ENCODE measurements at places on chromosomes 13 and 19.

DNA sequence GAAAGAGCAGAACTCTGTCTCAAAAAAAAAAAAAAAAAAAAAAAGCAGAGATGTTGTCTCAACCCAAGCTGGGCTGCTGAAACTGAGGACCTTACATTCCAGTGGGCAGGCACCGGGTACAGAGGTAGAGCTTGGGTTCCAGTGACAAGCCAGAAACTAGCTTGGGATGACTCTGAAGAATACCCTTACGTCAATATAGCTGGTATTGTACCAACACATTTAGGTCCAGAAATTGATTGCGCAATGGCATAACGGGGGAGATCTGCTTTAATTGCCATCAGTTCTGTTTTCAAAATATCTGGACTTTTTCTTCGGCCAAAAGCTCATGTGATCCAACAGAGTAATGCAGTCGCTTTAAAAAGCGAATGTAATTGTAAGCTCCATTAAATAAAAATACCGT, 103.1 kb upstream of the UBL3 start:
- no peak for DNase-seq

- no peak for DNase-seq
Observed at GRCh38 chr19:47176071-47176626, 45.5 kb downstream of the SAE1 start.

GRCh38 chr13:29716493-29716892, 121.0 kb upstream of the SLC7A1 start:
- no peak for DNase-seq

DNA sequence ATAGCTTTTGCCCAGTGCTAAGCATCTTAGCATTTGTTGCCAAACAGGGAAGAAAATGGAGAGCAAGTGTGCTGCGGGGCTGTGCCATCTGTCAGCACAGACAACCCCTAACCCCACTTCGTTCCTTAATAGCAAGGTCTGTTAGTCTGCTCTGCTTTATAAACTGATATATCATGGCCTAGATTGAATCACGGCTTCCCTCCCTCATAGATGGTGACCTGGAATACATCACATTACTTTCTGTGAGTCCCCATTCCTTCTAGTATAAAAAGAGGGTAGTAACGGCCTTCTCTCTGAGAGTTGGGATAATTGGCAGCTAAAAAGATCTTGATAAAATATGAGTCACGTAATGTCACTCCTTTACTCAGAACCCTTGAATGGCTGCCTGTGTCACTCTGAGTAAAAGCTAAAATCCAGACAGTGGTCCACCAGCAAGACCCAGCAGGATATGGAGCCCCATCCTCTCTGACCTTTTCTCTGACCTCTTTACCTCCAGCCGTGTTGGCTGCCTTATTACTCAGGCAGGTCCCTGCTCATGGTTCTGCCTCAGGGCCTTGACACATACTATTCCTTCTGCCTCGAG, 151.7 kb downstream of the DLEU7 start:
- DNase-seq: no peak

DNA sequence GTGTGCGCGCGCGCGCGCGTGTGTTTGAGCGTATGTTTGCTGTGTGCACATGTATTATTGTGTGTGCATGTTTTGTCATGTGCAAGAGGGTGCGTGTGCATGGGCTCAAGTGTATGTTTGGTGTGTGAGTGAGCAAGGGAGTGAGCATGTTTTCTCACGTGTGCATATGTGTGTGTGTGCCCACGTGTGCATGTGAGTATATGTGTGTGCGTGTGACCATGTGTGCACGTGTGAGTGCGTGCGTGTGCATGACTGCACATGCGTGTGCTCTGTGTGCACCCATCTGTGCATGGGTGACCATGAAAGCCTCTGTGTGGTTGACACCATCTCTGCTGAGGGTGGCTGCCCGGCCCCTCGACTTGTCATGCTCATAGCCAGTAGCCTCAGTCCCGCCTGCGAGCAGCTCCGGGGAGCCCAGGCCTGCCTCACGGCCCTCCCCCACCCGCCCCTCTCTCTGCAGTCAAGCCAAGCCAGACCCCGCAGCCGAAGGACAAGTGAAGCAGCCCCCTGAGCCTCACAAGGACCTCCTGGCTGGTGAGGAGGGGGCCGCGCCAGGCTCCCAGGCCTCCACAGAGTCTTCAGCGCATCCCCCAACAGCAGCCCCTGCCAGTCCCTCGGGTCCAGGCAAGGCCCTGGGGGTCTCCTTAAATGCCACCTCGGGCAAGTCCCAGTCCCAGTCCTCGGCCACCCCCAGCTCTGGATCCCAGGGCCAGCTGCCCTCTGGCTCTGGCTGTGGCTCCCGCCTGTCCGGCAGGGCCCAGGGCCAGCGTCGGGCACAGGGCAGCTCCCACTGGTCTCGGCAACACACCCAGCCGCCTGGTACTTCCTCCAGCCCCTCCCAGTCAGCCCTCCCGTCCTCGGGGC, 6.0 kb downstream of the REEP6 start:
- DNase-seq: no peak

DNA sequence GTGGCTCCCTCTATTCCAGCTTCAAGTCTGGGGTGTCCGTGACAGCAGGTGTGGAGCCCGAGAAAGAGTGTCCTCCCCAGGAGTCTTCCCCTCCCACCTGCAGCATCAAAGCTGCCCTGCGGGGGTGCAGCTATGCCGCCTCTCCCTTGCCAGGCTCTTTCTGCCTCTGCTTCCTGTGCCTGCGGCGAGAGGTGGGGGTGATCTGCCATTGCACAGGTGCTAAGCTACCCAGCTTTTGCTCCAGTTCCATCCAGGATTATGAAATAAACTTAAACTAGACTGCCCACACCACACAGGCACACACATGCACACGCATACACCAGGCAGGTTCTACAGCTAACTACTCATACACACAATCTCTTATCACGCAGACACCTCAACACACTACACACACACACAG, 104.7 kb upstream of the CLDN10 start:
- no peak for DNase-seq

GRCh38 chr13:30024125-30024865, 173.9 kb upstream of the UBL3 start:
- no peak for DNase-seq

GRCh38 chr19:35714601-35715354, 3.0 kb upstream of the KMT2B start:
- DNase-seq: no peak

DNA sequence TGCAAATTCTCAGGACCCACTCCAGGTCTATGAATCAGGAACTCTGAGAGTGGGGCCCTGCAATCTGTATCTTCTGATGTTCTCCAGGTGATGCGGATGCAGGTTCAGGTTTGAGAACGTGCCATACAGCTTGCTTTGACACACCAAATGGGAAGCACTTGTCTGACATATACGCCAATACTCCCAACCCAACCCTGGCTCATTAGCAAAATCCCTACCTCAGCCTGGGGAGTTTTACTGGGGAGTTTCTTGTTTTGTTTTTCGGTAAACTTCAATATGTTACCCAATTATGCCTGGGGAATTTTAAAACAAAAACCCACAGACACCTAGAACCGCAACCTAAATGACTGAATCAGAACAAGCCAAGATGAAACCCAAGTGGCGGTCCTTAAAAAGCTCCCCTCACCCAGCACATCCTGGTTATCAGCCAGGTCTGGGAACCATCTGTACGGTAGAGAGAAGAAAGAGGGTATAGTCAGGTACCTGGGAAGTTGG, 41.2 kb downstream of the ABCC4 start:
- no peak for DNase-seq

- DNase-seq: no peak
Observed at GRCh38 chr13:25111585-25111956, 15.6 kb downstream of the PABPC3 start.

- no peak for DNase-seq
Observed at GRCh38 chr13:109787135-109787954, 962 bp upstream of the IRS2 start.

DNA sequence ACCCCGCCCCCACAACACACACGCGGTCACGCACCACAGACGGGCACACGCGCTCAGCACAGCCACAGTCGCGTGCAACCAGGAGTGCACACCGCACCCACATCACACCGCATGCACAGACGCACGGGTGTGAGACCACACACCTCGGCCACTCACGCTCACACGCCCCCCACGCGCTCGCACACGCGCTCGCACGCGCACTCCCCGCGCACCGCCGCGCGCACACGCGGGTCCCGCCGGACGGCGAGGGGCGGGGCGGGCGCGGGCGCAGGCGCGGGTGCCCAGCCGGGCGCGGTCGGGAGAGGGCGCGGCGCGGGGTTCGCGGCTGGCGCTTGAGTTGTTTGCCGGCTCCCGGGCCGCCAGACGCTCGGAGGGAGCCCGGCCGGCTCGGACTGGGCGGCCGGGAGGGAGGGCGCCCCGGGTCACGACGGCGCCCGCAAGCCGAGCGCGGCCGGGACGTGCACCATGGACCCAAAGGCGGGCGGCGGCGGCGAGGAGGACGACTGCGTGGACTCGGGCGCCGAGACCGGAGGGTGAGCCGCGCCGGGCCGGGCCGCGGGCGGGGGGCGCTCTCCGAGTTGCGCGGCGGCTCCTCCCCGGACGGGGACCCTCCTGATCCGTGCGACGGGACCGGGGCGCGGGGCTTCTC, at the start of gene FAM124A:
Gene FAM124A, plus strand, starts transcription at position 362 of the 649 bp plus-strand sequence. Its CDS starts 104 bp downstream, at position 466.
- DNase-seq: peak; percentile 50

- peak; percentile 75 for DNase-seq
Observed at GRCh38 chr13:77584106-77584505, 48.6 kb downstream of the SCEL start.

DNA sequence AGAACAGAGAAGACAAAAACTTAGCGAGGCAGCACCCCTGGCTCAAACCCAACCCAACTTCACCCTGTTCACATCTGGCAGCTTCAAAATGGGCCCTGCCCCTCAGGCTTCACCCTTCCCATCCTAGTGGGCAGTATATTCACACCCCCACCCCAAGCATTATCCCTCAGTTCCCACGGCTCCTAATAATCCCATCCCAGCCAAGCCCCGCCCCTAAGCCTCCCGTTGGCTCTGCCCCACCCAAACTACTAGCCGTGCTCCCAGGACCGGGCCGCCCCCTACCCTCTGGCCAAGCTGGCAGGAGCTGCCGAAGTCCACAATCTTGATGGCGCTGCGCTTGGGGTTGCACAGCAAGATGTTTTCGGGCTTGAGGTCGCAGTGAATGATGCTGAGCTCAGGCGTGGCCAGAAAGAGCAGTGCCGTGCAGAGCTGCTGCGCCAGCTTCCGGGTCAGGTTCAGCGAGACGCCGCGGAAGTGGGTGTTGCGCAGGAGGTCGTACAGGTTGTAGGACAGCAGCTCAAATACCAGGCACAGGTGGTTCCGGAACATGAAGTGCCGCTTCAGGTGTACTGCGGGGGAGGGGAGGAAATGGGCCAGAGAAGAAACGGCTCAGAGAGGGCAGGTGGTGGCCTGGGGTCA, 5.8 kb downstream of the DYRK1B start:
- no peak for DNase-seq

- no peak for DNase-seq
Observed at GRCh38 chr13:46580362-46580839, 27.4 kb downstream of the LRCH1 start.

GRCh38 chr13:94329754-94330551, 149.5 kb downstream of the DCT start:
- DNase-seq: no peak

- no peak for DNase-seq
Observed at GRCh38 chr13:51495316-51495715, 42.5 kb upstream of the INTS6 start.

- no peak for DNase-seq
Observed at GRCh38 chr13:80840316-80840976, 499.5 kb upstream of the SPRY2 start.

DNA sequence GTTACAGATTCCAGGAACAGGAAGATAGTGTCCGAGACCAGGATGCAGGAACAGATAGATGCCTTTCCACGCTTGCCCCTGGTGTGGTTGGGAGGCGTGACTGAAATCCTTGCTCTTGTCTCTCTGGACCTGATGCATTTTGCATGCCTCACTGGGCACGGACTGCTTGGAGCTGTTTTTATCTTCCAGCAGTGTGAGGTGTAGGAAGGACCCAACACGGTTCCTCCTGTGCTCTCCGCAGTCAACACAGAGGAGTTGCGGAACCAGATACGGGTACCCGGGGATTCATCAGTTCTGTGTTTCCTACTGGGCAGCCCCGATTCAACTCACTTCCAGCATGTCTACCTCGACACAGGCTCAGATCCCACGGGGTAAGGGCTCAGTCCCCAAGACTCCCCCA, 6.5 kb downstream of the DOT1L start:
- no peak for DNase-seq

DNA sequence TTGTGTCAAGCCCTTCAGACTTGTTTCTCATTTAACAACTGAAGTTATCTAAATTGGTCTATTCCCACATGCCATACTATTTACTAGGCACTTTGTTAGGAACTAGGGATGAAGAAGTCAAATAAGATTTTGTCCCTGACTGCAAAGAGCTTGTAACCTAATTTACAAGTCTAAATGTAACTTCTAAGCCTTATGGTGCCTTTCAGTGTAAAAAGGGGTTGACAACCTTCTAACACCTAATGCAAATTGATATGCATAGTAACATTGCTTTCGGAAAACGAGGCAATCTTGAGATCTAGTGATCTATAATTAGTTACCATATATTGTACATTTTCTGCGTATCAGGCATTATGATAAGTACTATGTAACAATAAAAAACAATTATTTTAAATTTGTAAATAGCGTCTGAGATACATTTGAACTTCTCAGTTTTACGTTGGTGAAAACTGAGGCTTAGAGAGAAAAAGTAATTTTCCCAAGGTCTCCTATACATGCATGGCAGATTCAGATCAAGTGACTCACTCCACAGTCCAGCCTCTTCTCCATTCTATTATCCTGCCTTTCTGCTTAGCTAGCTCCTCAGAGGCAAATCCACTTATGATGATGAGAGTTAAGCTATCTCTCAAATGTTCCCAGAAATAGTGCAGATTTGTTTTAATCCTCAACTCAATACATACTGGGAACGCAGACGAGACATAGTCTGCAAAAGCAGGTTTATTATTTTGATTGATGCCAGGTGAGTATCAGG, 764.9 kb upstream of the SLITRK5 start:
- DNase-seq: no peak

GRCh38 chr19:4369109-4369887, 25.9 kb downstream of the MPND start:
- no peak for DNase-seq

- no peak for DNase-seq
Observed at GRCh38 chr19:17209126-17210036, 5.8 kb upstream of the USE1 start.

- no peak for DNase-seq
Observed at GRCh38 chr19:32465176-32465575, 59.6 kb downstream of the DPY19L3 start.

- DNase-seq: no peak
Observed at GRCh38 chr19:55321466-55322137, 3.5 kb downstream of the TMEM150B start.

GRCh38 chr19:44111910-44112463, 1.2 kb upstream of the ZNF225 start:
- no peak for DNase-seq

DNA sequence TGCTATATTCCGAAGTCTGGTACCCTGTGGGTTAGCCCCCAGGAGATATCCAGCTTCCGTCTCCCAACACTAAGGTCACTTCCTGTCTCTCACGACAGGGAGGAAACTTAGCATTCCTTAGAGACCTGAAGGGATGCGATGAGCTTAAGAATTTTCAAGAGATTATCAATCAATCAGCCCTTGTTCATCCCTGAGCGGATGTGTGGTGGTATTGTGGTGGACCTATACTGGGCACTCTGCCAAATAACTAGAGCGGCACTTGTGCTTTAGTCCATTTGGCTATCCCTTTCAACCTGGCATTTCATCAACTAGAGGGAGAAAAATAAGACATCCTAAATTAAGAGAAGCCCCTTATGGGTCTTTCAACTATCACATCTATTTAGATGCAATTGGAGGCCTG, 30.9 kb upstream of the ZNF562 start:
- no peak for DNase-seq

All from nucleus accumbens (tissue), 56 donors.